Stimulated activated CD8-positive, alpha-beta memory T cell treated with anti-CD3 and anti-CD28 coated beads, Interleukin-2, amount 100 ng/mL, for 1 hour (primary cell): ENCODE measurements at places on chromosomes 1 and 21.

- no peak for DNase-seq
Observed at GRCh38 chr1:217251121-217251520, 379.8 kb downstream of the GPATCH2 start.

DNA sequence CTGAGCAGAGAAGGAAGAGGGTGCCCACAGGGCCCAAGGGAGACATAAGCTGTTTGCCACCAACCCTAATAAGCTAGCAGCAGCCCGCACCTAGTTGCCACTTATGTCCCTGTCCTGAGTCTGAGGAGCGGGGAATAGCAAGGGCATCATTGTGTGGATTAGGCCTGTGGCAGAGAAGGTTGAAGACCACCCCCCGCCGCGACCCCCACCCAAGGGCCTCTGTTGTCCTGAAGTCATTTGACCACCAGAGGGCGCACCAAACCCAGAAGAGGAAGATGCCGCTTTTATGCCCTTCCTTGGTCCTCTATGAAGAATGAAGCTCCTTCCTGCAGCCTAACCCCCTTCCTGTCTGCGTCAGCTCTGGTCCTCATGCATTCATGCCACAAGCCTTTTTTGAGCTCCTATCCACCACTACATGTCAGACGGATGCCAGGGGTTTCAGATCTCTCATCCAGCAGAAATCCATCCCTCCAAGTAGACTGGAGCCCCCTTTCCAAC lies 16.6 kb downstream of the RHBG start:
- peak; percentile 49 for DNase-seq

DNA sequence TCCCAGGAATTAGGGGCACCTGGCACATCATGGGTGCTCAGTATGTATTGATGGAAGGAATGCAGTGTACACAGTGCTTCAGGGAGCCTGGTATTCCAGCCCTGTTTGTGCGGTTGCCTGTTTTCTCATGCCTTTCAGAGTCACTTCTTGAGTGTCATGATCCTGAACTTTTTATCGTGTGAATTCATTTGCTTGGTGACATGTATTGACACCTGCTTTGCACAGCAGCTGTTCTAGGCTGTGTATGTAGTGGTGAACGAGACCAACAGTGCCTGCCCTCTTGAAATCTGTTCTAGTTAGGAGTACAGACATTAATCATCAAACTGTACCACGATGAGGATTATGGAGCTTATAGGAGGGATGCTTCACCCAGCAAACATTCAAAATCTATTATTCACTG lies 6.1 kb downstream of the HTR6 start:
- DNase-seq, result no peak

- DNase-seq, result no peak
Observed at GRCh38 chr1:89040315-89040626, 17.6 kb upstream of the GBP3 start.

- no peak for DNase-seq
Observed at GRCh38 chr1:225422031-225422605, 5.7 kb downstream of the LBR start.

DNA sequence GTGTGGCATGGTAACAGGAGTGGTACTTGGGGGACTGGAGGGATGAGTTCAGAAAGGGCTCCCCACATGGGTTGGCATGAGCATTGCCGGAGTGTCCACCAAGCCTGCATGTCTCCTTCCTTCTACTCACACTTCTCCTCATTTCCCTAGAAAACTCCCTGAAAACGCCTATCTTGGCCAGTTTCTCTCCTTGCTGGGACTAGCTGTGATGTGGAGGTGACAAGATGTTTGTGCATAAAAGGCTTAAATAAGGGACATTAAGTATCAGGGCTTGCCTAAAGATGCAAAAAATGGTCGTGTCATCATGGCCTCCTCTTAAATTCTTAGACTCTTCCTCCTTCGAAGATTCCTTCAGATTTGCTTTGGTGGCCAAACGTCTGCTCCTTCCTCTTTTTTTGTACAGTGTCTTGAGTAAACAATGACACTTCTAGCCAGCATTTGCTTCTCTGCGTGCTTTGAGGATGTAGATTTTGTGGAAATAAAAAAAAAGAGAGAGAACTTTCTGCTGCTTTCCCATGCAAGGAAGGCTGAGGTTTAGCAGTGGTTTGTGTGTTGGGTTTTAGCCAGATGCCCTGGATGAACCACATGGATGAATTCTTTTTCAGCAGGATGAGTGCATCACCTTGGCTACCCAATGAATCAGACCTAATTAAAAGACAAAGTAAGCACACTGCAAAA lies 239.1 kb upstream of the IRF2BP2 start:
- DNase-seq, result no peak

- no peak for DNase-seq
Observed at GRCh38 chr21:28516021-28516420, 476.7 kb downstream of the LTN1 start.

DNA sequence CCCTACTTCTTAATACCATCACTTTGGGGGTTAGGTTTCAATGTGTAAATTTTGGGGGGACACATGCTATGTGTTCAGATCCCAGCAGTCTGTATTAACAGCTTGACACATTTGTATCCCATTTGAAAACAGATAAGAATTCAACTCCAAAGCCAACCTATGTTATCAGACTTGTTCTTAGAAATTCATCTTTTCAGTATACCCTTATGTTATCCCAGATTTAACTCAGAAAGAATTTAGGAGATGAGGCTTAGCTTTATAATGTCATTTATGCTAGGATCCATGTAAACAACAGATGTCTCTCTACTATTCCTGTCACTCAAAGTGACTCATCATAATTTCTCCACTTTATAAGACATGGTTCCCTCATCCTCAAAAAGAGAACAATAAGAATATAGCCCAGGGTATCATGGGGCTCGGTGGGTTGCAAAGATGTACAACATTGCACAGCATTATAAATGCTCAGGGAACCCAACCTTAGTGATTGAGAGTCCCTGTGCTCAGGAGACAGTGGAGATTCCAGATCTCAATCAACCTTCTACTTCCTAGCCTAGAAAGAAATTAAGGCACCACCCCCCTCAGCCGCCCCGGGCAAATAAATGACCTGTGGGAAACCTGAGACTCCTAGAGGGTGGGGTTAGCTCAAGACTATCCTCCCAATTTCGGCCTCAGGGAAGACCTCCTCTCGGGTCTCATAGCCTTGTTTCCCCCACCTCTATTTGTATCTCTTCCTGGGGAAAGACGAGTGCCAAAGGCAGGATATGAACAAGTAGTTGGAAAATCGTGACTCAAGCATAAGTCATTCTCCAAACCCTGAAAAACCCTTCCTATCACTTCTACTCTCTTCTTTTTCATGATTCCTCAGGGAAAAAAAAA lies 265.1 kb upstream of the CAMK1G start:
- DNase-seq, result no peak

GRCh38 chr1:174982971-174983689 lies 16.6 kb upstream of the CACYBP start:
- no peak for DNase-seq

DNA sequence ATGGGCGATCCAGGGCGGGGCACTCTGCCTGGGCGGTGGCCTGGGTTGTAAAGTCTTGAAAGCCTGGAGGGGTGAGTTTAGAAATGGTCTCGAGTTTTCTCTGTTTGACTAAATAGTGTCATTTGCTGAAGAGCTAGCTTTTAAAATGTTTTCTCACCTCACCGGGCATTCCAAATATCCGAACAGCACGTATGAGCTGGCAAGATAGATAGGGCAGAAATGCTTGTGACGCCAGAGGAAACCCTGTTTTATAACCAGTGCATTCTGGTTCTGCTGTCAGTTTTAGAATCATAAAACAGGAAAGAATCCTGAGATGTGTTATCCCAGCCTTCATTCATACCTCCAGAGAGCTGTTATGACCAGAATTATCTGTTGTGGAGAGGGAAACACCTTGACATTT lies 725 bp downstream of the RTCA start:
- no peak for DNase-seq

DNA sequence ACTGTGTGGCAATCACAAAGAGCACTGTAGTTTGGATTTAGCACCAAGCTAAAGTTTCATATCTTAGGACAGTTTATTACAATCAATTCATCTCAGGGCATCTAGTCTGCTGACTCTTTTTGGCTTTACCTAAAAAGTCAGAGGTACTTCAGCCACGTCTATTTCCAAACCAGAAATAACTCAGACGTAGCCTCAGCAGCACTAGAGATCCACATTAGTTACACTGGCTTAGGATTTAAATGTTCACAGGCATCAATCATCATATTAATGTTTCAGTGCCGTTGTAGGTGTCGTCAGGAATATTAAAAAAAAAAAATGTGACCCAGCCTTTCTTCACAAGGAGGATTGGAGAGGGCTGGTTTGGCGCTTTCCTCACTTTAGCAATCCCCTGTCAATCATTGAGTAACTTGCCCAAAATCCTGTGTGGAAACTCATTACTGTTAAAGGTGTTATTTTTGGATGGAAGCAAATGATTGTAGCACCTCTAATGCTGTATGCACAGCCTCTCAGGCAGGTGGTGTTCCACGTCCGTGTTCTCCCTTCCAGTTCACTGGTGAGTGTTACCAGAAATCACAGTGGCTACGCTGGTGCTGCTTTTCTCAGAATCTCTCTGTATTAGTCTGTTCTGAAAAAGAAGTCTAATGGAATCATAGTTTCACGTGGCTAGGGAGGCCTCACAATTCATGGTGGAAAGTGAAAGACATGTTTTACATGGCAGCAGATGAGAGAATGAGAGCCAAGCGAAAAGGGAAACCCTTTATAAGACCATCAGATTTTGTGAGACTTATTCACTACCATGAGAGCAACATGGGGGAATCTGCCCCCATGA lies 45.4 kb downstream of the NEK7 start:
- DNase-seq, result no peak

- DNase-seq, result no peak
Observed at GRCh38 chr1:1307261-1307922, 338 bp downstream of the ACAP3 start.

- DNase-seq, result no peak
Observed at GRCh38 chr1:46184920-46185658, 8.8 kb upstream of the P3R3URF start.

GRCh38 chr1:22611530-22611947 lies 24.9 kb upstream of the C1QA start:
- DNase-seq, result no peak
